ENCODE measurements at places on chromosomes 5 and 9.

DNA sequence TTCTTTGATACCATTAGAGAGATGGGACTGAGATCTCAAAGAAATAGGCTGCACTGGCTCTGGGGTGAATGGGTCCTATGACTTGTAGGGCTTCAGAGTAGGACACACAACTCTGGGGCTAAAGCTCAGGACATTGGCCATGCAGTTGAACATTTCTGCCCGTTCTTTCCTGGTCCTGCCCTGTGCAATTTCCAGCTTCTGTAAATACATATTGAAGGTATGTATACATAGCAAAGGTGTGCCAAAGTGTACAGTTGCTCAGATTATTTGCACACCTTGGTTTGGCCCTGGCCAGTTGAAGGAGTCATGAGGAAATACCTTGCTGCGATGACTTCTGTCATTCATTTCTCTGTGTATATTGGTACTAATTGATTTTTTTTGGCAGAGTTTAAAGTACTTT lies 52.8 kb upstream of the TAF11L2 start:
- DNase-seq = no peak

DNA sequence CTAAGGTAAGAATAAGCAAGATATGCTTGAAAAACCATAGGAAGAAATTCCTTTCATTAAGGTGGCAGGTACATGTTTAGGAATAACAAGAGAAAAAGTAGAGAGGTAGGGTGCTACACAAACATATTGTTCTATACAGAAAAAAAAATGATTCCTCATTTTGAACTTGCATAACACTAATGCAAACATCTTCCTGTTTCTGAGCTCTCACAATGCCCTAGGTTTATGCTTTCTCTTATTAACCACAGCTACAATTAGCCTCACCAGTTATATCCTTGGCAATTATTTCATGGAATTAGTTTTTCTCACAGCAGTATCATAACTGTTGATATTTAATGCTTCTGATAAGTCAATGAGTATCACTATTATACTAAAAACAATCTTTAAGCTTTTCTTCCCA lies 20.7 kb downstream of the CEMIP2 start:
- DNase-seq = no peak

- no peak for DNase-seq
Measured at GRCh38 chr9:112542593-112543292, 56.1 kb downstream of the KIAA1958 start.

GRCh38 chr5:131634996-131635683 lies at the start of gene RAPGEF6:
TSS of gene RAPGEF6 (minus strand) at chr5:131635229. CDS start at chr5:131635030, 199 bp downstream.
- peak; percentile 99 for DNase-seq

DNA sequence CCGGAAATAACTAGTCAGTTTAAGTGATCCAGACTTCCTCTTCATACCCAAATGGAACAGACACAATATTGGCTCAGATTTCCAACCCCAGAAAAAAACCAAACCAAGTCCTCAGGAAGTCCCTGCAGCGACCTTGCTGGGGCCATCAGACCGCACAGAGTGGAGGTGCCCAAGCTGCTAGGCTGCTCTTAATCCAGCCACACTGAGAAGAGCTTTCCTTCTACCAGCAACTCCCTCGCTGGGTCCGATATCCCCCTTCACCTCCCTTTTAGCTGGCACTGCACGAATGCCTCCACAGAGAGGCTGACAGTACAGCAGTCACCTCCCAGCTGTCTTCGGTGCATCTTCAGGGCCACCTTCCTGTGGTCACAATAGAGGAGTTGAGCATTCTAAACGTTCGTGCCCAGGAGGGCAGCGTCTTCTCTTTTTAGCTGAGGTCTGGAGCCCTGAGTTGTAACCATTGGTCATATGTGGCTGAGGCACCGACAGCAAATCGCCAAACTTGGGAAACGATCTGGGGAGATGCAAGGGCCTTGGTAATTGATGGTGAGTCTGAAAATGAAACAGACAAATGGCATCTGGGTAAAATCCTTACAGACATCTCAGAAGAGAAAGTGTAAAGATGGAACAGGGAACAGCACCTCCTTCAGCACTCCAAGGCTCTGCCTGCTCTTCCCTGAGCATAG lies 5.7 kb downstream of the NAIF1 start:
- DNase-seq = no peak

DNA sequence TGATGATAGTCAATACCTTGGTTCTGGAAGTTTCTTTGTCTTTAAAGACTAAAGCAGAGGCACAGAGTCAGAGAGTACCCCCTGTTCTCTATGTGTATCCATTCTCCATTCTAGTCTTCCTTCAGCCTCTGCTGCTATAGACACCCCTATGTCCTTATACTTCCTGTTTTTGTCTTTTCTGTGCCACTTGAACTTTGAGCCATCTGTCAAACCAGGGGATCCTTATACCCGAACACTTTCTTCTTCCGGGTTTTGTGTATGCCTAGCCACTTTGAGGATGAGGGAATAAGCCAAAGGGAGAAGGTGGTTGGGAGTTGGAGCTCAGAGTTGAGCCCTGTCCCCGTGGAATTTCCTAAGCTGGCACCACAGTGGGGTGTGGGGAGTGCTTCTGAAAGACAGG lies 61.1 kb upstream of the IL6ST start:
- no peak for DNase-seq

DNA sequence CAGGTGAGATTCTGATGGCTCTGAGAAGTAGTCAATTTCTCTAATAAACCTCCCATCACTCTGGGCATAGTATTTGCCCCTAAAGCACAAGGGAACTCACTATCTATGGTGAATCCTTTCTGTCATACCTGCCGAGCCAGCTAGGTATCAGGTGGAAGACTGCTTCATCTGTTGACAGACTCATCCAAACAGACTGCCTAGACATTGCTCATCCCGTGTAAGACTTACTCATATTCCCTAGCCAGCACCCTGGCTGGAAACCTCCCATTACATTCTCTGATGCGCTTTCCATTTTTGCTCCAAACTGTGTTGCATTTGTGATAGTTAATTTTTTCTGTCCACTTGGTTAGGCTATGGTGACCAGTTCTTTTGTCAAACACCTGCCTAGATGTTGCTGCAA lies 595.9 kb downstream of the DNAH5 start:
- no peak for DNase-seq

GRCh38 chr9:117180896-117181445 lies 233.9 kb downstream of the ASTN2 start:
- DNase-seq = no peak

GRCh38 chr9:104977580-104977979 lies 49.6 kb upstream of the ABCA1 start:
- DNase-seq = no peak

- DNase-seq = no peak
Measured at GRCh38 chr5:142425286-142426065, 100.7 kb upstream of the SPRY4 start.

DNA sequence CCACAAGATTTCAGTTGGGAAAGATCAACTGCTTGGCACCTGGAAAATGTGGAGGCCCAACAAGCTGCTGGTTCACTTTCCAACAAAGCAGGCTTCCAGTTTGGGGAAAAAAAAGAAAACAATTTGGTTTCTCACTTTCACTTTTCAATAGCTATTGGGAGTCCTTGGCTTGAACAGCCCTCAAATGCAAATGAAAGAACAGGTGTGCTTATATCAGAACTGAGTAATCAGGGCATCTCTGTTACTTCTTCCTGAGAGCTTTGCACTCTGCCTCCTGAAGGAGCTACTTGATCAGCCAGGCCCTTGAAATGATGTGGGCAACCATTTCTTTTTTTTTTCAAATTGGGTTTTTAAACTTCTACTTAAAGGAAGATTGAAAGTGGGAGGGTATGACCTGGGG lies 73.5 kb downstream of the MFAP3 start:
- no peak for DNase-seq

DNA sequence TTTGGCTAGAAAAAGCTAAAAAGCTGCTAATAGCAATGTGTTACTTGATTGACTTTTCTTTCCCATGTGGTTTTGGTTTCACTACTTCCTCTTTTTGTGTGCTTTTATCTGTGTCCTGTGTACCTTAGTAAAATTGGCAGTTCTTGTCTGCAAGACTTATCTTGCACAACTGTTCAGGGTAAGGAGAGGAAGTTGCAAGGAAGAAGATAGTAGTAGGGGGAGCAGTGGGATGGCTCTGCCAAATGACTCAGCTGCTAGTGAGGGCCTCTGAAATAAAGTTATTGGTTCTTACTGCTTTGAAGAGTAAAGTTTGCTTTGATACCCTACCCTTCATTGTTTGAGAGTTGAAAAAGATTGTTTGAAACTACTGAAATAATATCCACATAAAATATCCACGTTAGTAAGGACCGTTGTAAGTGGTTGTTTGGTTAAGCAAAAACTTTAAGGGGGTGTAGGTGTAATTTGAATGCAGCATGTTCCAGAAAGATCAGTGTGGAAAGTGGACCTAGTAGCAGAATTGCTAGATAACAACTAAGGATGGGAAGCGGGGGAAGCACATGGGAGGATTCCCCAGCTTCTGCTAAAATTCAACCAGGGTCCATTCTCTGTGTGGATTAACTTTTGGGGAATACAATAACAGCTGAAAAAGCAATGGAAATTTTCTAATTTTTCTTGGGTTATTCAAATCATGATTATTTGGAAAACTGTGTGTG lies 123.5 kb downstream of the SCAMP1 start:
- DNase-seq = peak; percentile 24

DNA sequence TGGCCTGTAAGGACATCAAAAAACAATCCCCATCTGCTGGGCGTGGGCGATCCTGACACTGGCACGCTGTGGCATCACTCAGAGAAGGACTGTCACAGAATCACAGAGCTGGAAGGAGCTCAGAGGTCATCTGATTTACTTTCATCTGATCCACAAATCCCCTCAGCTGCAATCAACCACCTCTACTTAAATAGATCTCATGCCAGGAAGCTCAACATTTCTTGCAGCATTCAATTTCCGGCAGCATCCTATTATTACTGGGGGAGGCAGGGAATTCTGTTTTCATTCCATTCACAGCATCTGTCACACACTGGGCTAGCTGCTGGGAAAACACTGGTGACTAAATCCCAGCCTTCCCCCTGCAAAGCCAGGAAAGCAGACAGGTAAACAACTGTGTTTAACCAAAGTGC lies 38.3 kb downstream of the RETREG1 start:
- no peak for DNase-seq

- no peak for DNase-seq
Measured at GRCh38 chr5:163867738-163868137, 362.3 kb downstream of the MAT2B start.

DNA sequence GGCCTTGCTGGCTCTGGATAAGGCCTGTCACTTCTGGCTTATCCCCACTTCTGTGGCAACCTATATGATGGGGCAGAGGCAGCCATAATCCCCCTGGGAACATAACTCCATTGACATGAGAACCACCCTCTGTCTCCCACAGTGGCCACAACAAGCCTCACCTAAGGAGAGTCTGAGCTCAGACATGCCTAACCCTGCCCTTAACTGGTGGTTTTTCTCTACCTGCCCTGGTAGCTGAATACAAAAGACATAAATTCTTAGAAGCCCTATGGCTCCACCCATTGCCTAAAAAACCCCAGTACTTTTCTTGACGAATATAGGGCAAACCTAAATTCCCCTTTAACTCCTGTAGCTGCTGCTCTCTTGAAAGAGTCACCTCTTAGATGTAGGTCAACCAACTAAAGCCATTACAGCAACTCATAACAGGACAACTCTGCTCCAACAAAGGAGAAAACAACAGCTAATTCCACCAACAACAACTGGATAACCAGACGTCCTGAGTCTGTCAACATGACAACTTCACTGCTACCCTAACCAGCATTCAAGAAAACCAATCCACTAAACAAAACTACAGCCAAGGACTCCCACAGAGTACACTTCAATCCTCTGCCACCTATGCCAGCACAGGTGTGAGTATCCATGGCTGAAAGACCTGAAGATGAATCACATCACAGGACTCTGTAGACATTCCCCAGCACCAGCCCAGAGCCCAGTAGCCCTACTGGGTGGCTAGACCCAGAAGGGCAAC lies 427.7 kb downstream of the PRELID2 start:
- DNase-seq = no peak

Data from CD4-positive, alpha-beta T cell treated with Interferon gamma for 1 hour (primary cell).